Neural crest cell (in vitro differentiated cells): ENCODE measurements at places on chromosomes 7 and 10. TPM values are rescaled to one million over a fixed set of nuclear protein-coding genes. Genes with fewer than 3 reads are reported as not detected.

DNA sequence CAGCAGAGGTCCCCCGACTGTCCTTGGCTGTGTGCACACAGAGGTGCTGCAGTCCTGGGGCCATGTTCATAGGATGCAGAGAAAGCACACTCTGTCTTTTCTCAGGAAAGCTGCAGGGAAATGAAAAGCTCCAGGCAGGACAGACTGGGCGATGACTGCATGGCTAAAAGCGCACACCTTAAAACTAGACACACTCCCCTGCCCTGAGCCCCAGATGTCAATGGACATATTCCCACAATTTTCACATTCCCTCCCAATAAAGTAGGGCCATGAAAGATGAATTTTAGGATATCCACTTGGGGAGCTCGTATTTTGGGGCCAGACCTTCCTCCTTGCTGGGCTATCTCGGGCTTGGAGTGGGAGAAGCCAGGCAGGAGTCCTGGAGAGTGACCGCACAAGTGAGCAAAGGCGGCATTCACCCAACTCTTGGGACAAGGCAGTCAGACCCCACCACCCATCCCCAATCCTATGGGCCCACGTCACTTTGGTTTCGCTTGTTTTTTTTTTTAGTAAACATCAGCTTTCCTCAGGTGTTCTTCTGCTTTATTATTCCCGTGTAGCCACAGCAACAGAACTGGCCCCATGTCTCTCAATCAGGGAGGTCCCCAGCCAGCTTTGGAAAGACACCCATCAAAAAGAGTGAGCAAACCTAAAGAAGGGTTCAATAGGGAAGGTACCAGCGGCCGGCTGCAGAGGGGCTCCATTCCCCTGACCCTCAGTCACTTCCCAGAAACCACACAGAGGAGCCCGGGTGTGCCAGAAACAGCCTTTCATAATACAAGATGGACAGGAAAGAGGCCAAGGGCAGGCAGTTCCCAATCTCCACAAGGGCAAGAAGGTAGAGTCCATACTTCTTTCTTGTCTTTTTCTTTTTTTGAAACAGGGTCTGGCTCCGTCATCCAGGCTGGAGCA lies 12.7 kb downstream of the GPRIN2 start:
- no peak overlapping the region for H3K4me3 ChIP-seq
- H3K4me1 ChIP-seq, result peaks cover 9% of the 10 kb centered on the region
- no peak for DNase-seq
- peaks cover 30% of the 10 kb centered on the region for H3K27me3 ChIP-seq

GRCh38 chr10:78728176-78728575 lies 340.6 kb upstream of the ZMIZ1 start:
- H3K4me3 ChIP-seq, result no peak overlapping the region
- no peaks in the 10 kb centered on the region for H3K36me3 ChIP-seq
- no peaks in the 10 kb centered on the region for H3K27me3 ChIP-seq
- no peak for DNase-seq

- no peak overlapping the region for H3K27ac ChIP-seq
- DNase-seq, result no peak
- peaks cover 13% of the 10 kb centered on the region for H3K36me3 ChIP-seq
- H3K4me1 ChIP-seq, result peaks cover 11% of the 10 kb centered on the region
- H3K4me3 ChIP-seq, result no peak overlapping the region
- H3K27me3 ChIP-seq, result no peaks in the 10 kb centered on the region
Measured at GRCh38 chr10:3096149-3096548, 28.8 kb downstream of the PFKP start.

- DNase-seq, result no peak
- no peak overlapping the region for H3K4me3 ChIP-seq
- H3K27ac ChIP-seq, result peak overlapping the region; percentile 36
Measured at GRCh38 chr7:134593530-134594392, 44.9 kb downstream of the AKR1B15 start.

DNA sequence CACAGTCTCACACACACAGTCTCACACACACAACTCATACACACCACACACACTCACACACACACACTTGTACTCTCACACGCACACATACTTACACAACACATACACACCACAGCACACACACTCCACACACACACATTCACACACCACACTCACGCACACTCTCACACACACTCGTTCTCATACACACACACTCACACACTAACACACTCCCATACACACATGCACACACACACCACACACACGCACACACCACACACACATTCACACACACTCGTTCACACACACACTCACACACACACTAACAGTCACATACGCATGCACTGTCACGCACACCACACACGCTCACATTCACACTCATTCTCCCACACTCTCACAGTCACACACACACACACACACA lies 109.8 kb downstream of the PRLHR start:
- no peaks in the 10 kb centered on the region for H3K27me3 ChIP-seq
- no peak overlapping the region for H3K27ac ChIP-seq
- no peak for DNase-seq

DNA sequence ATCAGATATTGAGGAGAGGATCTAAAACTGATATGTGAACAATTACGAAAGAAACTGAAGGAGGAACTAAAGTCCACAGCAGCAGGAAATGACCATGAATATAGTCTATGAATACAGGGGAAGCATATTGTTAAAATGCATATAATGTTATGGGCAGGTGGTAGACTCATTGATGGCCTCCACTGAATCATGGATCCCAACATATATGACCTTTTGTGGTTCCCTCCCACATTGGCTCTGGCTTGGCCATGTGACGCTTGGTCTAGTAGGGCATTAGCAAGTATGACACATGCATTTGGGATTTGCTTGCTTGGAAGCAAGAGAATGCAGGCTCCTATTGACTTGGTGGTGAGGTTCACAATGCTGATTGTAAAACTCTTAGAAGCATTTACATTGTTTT lies 55.2 kb upstream of the RAB18 start:
- H3K36me3 ChIP-seq, result no peaks in the 10 kb centered on the region
- H3K27ac ChIP-seq, result no peak overlapping the region
- no peaks in the 10 kb centered on the region for H3K27me3 ChIP-seq
- no peak for DNase-seq
- H3K4me3 ChIP-seq, result no peak overlapping the region

- no peak overlapping the region for H3K4me3 ChIP-seq
- H3K36me3 ChIP-seq, result peaks cover 24% of the 10 kb centered on the region
- DNase-seq, result no peak
- H3K4me1 ChIP-seq, result no peaks in the 10 kb centered on the region
- no peaks in the 10 kb centered on the region for H3K27me3 ChIP-seq
Measured at GRCh38 chr7:691361-692045, 35.0 kb upstream of the DNAAF5 start.

DNA sequence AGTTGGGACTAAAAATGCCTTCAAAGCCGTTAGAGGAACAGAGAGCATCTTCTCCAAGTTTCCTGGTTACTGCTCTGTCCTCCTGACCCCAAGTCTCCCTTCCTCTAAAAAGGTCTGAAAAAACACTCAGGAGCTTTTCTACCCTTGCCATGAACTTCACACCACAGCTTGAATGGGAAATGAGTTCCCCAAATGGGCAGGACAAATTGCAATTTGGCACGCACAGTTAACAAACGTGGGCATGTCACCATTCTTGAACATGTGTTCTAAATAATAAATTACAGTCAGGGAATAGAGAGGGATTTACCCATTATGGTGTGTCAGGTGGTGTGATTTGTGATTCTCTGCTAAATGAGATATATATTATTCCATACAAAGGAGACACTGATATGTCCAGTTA lies 91.2 kb upstream of the WNT16 start:
- no peak overlapping the region for H3K27ac ChIP-seq
- H3K4me1 ChIP-seq, result no peaks in the 10 kb centered on the region
- H3K27me3 ChIP-seq, result no peaks in the 10 kb centered on the region
- H3K36me3 ChIP-seq, result no peaks in the 10 kb centered on the region

DNA sequence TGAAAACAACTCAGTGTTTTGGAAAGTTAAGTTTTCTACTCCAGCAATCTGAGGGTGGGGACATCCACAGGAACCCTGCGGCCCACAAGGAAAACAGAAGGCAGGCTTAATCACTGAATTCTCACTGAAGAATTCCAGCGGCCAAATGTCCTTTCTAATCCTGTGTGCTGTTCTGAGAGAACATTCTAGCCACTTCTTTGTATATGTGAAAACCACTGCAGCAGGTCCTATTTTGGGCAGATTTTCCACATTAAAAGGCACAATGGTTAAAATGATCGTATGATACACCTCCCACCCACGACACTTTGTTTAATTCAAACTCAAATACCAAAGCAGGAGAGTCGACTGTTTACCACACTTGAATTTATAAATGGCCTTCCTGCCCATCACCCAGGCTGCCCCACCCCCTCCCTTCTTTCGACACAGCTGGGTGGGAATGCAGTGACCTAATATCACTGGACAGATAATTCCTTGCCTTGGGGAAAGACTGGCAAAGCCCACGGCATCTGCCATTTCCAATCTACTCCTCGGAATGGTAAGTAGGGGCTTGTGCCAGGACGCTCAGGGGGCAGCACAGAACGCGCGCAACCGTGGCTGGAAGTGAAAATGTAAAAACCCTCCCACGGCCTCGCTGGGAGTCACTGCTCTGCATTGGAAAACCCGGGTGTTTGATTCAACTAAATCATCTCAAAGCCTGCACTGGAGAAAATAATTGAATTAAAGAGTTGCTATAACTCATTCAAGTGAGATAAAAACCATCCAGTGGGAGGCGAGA lies 67.0 kb downstream of the CTBP2 start:
- peak overlapping the region; percentile 93 for H3K27ac ChIP-seq
- H3K27me3 ChIP-seq, result no peaks in the 10 kb centered on the region
- H3K4me1 ChIP-seq, result peaks cover 67% of the 10 kb centered on the region
- H3K4me3 ChIP-seq, result no peak overlapping the region
- DNase-seq, result no peak
- peaks cover 4% of the 10 kb centered on the region for H3K36me3 ChIP-seq

Gene A1CF
- total RNA-seq, result not detected in 2 replicates

Gene DPCD
- total RNA-seq, result 29.6 and 35.5 TPM in 2 replicates

Gene PNLIPRP2
- total RNA-seq, result not detected in 2 replicates

Gene VIPR2
- 0.09 and 0.16 TPM in 2 replicates for total RNA-seq
